EL (cell line): ENCODE measurements at places on chromosomes 6 and 20.

DNA sequence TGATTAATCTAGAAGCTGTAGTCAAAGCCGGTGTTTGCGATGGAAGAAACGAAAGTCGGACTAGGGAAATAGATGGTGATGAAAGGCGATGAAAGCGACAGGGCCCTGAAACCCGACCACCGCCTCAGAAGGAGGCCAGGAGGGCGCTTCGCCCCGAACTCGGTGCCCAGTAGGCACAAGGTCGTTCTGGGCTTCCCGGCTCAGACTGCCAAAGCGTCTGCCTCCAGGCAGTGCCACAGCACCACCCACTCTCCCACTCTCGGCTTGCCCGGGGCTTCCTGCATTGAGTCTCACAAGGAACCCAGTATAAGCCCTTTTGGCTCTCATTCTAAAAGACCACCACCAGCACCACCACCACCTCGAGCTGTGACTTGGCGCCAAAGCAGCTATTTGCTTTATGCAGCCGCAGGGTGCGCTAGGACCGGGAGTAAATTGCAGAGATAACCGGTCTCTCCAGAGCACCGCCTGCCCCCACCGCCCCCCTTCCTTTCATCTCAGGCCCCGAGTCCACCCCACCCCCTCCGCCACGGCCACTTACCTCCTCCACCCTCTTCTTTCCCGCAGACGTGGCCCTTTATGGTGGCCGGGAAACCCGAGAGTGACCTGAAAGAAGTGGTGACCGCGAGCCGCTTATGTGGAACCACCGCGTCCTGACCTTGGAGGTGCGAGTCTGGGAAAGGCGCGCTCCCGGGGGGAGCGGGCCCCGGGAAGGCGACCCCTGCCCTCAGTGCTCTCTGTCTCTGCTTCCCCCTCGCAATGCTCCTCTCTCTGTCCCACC is 2.4 kb downstream of the TCF21 start:
- peak; percentile 40 for DNase-seq

DNA sequence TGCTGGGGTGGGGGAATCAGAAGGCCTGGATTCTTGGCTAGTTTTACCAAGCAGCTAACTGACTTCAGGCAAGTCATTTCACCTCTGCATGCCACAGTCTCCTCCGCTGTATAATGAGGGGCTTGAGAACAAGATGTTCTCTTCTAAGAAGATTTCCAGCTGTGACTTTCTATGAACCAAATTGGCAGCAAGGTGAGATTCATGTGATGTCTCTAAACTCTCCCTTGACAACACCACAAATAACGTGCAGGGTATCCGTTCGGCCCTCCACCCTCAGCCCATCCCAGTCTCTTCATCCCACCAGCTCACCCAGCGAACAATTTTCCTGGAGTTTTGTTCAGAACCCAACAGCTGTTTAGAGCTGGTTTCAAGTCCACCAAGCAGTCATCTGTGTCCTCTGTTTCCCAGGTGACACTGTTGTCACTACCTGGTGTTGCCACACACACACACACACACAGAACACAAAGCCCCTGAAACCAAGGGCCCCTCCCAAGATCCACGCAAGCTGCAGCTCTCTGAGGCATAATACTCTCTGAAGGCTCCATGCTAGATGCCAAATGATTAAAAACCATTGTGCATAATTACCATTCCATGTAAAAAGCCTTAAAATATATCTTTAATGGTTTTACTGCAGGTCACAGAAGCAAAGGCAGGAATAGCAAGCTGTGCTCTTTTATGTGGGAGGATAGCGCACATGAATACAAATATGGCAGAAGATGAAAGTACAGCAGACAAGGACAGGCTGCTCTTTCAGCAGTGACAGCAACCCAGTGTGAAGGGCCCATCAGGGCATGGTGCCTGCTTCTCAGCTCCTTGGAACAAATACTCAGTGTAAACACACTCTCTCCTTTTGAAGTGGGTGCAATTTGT is 48.2 kb downstream of the ARHGAP18 start:
- no peak for DNase-seq

DNA sequence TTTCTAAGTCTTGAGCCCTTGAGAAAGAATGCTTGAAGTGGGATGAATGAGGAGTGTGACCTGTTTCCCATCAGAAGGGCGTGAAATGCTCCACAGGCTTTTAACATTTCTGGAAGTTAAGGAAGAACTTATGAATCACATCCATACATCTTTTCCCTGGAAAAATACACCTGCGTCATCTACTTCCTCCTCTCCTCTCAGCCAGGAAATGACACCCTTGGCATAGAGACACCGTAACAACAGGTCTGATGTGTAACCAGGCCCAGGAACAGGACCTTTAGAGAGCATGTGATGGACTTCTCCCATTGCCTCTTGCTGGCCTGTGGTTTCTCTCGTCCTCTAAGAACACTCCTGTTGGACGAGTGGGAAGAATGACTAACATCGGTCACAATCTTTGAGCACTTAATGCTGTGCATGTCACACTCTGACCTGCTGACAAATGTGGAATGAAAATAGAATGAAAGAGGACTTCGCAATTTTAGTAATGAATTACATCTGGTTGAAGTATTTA is 28.5 kb upstream of the CITED2 start:
- DNase-seq, result peak; percentile 96

DNA sequence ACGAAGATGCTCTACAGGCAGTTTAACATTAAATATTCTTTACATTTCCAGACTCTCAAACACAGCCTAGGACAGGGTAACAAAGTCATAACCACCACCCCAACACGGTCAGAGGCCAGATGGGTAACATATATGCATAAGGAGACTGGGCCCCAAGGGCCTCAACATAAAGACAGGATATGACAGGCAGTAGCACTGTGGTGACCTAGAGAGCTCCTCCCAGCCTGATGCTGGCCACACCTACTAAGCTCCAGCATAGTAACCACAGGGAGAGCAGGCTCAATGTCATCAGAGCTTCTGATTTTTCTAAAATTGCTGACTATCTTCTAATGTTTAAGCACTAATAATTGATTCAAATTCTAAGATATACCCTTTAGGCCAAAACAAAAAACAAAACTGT is 21.7 kb downstream of the SMLR1 start:
- DNase-seq, result peak; percentile 32

DNA sequence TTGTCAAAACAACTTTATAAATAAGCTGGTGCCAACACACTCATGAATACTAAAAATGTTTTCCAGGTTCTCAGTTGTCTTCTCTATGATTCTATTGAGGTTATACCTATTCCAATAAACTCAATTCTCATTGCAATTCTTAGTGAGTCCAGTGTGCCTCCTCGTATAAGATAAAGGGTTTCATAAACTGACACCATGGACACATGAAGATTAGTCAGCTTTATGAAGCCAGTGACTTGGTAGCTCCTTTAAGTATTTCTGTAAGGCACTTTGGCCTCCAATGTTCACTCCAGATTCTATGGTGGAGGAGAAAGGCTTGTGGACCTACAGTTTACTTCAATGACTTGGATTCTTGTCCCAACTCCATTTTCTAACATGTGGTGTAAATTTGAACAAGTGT is 521.3 kb upstream of the JARID2 start:
- no peak for DNase-seq

DNA sequence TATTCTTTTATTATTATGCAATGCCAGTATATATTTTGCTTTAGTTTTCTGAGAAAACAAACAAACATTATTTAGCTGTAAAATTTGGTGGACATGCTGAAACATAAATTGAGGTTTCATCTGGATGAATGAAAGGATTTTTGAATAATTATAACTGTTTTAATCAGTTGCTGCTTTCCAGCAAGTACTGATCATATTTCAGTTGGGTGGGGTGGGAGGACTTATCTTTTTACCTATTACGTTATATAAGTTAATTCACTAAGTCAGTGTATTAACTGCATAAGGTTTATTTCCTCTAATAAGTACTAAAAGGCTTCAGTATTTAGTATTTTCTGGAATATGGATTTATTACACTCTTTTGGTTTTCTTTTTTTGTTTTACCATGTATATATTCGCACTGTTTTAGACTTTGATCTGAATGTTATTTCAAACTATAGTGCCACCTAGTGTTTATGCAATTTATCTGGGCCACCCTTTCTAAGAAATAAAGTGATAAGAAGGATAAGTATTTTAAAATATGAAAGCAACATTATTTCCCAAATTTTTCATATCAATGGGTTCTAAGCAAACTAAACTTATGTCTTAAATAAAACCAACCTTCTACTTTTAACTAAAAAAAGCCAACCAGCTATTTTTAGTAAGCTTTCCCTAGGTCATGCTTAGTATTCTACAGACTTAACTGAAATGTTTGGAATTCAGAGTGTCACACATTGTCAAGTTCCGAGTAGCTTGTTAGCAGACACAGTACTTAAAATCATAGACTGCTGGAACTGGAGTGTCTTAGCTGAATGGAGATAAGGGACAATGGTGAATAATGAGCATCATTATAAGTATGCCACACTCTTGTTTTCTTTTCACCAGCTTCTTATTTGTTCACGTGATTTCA is 105.4 kb upstream of the MCHR2 start:
- peak; percentile 43 for DNase-seq

DNA sequence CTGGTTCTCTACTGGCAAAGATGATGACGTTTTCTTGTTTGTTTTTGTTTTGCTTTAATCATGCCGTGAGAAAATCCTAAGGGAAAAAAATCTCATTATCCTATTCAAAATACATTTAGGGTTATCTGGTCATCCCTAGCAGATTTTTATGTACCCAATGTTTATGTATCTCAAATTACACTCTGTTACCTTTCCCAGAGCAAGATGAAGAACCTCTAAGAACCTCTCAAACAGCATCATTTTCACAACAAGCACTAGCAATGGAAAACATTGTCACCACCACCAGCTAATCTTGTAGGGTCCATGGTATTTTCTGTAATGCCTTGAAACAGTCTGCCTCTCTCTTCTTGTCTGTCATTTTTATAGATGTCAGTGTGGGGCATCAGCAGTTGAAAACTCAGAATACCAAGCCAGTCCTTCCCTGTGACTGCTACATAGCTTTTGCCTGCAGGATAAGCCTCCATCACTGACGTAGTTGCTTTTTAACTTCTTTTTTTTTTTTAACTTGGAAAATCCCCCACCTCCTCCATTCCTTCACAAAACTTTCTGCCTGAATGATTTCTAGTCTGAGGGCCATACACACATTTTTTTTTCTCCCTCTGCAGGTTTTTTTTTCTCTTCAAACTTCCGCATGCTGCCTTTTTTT is 2.4 kb upstream of the SNAP25 start:
- peak; percentile 12 for DNase-seq

DNA sequence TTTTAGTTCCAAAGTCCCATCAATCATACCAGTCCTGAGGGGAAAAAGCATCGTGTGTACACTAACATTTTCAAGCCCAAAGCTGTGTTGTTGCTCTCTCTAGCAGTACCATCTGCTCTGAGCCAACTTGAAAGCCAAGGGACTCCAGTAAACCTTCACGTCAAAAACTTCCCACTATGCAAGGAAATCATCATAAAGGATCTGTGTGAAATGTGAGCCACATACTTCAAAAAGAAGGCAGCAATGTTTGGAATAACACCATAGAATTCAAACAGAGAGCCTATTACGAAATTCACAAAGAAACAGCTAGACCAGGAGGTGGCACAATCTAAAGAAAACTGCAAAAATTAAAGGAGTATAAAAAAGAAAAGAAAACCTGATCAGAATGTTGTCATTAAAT is 399.8 kb upstream of the EPHA7 start:
- no peak for DNase-seq

DNA sequence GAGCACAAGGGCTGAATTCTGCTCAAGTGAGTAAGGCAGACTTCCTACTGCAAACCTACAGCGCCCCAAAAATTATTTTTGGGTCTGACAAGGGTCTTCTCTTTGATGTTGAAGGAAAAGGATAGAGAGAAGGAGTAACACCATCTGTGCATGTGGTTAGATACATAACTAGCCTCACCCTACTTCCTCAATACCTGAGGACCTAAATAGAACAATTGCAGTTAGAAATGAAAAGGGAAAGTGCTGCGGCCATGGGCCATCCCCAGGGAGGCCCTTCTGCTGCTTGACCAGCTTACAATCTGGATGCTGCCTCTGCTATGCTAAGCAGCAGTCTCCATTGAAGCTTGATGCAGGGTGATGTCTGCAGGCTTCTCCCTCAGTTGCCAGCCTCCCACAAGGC is 63.2 kb upstream of the ARMH2 start:
- no peak for DNase-seq

- no peak for DNase-seq
Observed at GRCh38 chr20:2304180-2304579, 8.4 kb downstream of the TGM3 start.

- DNase-seq, result no peak
Observed at GRCh38 chr20:46368902-46369268, 37.5 kb downstream of the ELMO2 start.

DNA sequence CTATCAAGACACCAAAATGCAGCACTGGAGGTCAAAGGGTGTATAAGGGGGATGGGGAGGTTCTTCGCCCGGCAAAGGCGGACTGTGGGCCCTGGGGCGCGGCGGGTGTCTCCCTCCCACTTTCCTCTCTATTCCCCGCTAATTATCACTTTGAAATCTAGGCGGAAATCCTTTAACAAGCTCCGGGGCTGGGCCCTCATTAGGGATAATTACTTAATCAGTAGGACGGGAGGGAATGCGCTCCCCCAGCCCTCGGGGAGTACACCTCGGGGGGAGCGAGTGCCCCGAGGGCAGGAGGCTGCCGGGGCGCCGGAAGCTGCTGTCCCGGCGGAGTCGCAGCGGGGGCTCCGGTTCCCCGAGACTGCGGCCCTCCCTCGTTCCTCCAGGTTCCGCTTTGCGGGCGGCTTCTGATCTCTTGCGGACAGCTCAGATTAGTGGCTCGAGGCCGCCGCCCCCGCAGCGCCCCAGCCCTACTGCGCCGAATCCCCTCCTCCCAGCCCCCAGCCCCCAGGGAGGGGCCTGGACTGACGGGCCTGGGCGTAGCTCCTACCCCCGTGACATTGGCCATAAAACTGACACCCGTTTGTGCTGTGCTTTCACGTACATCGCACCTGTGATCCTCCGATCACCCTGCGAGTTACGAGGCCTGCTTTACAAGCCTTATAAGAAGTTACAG is 14.7 kb downstream of the MUCL3 start:
- peak; percentile 56 for DNase-seq

GRCh38 chr20:33899106-33899505 is 88.0 kb downstream of the CHMP4B start:
- DNase-seq, result no peak

- DNase-seq, result no peak
Observed at GRCh38 chr6:140897804-140898573, 1234.7 kb upstream of the GJE1 start.

DNA sequence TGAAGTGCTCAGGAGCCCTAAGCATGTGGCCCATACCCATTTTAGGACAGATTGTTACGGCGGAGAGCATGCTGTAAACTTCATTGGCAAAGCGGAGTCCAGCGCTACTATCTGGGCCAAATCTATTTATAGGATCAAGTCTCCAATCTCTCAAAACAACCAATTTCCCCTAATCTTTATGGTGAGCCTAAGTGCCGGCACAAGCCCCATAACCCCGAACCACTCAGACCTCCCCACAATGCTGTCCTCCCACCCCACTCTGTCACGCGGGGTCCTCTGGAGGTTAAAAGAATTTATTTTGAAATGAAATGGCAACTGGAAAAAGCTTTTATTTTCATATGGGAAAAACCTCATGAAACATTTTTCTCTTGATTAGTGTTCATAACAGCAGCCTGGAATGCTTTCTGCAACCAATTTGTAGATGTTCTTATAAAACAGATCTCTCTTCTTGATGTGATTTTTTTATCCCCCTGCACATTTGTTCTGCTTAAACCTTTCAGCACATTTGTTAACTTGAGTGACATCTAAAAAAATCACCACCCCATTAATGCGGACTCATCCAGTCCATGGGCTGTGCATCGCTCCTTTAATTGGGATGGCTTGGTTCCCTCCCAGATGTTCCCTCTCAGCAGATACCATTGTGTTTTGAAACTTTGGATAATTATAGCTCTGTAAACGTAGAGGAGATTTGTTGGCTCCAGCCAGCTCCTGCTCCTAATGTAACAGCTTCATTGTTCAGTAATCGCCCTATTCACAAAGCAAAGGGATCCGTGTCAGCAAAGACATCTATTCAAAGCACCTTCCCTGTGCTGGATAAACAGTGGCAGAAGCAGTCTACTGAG is 323.6 kb downstream of the CD83 start:
- DNase-seq, result no peak
